ENCODE measurements at places on chromosomes 7 and 10.

GRCh38 chr7:139908792-139909191 is 79.7 kb downstream of the TBXAS1 start:
- no peak for DNase-seq

GRCh38 chr7:112635742-112636141 is 154.5 kb downstream of the TMEM168 start:
- DNase-seq = no peak

DNA sequence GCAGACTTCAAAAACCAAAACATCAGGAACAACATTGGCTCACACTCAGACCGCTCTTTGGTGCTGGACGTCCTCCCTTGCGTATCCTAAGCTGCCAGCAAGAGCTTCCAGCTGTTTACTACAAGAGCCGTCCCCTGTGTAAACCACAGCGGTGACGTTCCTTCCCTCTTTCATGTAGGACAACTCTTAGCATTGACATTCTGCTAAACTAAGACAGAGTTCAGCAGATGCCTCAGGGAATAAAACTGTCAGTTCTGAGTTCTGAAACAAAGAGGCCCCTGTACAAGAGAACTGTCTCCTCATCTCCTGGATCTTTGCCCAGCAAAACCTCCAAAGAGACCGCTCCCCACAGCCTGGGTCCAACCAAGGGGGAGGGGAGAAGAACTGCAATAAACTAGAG is 57.8 kb upstream of the OPALIN start:
- DNase-seq = no peak

GRCh38 chr7:74481458-74482196 is 27.9 kb downstream of the GTF2IRD1 start:
- DNase-seq = no peak

- no peak for DNase-seq
Measured at GRCh38 chr7:1678571-1679325, 8.7 kb downstream of the ELFN1 start.

Measured in NCI-H1436 treated with DMSO at 0.1 percent for 48 hours (cell line).